ENCODE measurements at places on chromosomes 2 and 18.

DNA sequence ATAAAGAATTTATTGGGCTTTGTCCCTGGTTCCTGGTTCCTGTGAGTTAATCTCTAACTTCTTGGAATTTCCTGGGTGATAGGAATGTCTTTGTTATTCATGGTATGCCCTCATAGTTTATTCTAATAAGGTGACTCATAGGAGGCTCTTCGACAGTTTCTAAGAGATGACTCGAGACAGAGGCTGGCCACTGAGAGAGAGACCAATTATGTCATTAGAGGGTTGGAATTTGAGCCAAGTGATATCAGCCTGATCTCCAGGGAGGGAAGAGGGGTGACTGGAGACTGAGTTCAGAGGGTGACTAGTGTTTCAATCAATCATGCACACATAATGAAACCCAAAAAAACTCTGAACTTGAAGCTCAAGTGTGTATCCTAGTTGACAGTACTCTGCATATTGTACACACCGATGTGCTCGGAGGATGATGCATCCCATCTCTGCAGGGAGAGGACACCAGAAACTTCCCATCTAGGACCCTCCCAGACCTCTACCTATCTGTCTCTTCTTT is 185.7 kb downstream of the MTCL1 start:
- no peak for DNase-seq

GRCh38 chr2:169520896-169521295 is 11.4 kb downstream of the KLHL41 start:
- no peak for DNase-seq

DNA sequence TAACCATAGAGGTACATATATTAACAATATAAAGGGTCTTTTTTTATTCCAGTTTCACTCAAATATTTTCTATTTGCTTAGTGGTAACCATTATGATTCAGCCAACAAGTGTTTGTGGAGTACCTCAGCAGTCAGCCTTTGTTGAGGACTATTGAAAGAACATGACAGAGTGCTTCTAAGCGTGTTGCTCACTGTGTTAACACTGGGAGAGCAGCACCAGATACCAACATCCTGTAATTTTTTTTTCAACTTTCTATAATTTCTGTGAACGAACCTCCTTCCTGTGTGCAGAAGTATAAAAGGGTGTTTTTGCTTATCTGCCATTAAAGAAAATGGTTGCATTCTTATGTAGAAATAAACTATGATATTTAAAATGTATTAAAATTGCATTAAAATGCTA is 239.0 kb downstream of the PHLPP1 start:
- no peak for DNase-seq

- DNase-seq: no peak
Observed at GRCh38 chr2:10307561-10308156, 5.0 kb downstream of the HPCAL1 start.

DNA sequence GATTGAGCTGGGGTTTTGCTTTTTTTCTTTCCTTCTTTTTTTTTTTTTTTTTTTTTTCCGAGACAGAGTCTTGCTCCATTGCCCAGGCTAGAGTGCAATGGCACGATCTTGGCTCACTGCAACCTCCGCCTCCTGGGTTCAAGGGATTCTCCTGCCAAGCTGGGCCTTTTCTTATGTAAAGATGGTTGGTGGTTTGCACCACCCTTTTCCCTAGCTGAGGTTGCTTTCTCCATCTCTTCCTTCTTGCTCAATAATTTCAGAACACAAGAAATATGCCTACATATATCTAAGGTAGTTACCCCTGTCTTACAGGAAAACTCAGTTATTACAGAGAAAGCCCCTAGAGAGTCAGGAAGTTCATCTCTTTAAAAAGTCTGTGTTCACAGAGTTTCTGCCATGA is 7.0 kb downstream of the TTC39C start:
- no peak for DNase-seq

DNA sequence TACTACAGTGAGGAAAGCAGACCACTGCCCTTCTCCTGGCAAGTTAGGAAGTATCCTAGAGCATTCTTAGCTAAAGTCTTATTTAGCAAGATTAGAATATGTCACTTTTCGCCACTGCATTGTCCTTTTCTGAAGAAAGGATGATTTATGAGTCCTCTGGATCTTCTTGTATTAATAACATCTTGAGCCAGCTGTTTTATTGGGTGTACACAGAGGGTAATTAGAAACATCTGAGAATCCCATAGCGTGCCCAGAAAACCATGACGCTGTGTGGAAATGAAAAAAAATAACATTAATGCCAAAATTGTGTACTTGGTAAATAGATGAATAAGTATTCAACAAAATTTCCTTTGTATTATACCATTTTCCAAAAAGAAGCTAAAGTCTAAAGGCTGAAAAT is 198.7 kb downstream of the LTBP1 start:
- no peak for DNase-seq

DNA sequence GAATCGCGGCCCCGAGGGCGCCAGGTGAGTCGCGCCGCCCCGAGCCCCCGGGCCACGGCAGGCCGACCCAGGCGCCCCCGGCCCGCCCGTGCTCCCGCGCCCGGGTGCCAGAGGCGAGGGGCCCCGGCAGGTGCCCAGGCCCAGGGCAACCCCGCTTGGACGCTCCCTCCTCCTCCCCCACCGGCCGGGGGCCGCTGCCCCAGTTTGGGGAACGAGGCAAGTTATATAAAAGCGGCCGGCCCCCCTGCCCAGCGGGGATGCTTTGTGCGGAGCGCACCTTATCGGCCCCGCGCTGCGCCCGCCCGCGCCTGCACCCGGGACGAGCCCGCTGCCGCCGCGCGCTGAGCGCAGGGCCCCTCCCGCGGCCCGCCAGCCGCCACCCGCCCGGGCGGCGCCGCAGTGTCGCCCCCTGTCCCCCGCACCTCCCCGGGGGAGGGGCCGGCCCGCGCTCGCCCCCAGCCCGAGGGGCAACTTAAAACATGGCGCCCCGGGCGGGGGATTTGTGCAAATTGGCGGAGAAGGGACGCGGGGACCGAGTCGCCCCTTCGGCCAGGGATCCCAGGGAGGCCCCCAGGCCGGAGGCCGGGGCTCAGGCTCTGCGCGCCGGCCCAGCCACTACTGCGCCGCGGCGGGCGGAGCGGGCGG is 639 bp downstream of the EPB41L3 start:
- DNase-seq: no peak

- no peak for DNase-seq
Observed at GRCh38 chr2:28649481-28650265, 102.0 kb upstream of the PPP1CB start.

GRCh38 chr18:24112874-24113615 is 25.8 kb upstream of the CABYR start:
- DNase-seq: no peak

DNA sequence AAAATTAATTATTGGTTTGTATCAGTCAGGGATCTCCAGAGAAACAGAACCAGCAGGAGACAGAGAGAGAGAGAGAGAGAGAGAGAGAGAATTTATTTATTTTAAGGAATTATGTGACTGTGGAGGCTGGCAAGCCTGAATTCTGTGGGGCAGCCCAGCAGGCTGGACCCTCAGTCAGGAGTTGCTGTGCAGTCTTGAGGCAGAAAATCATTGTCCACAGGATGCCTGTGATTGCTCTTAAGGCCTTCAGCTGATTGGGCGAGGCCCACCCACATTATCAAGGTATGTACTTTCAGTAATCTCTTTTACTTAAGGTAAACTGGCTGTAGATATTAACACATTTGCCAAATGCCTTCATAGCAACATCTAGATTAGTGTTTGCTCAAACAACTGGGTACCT is 155.3 kb downstream of the SEPTIN10 start:
- DNase-seq: no peak

DNA sequence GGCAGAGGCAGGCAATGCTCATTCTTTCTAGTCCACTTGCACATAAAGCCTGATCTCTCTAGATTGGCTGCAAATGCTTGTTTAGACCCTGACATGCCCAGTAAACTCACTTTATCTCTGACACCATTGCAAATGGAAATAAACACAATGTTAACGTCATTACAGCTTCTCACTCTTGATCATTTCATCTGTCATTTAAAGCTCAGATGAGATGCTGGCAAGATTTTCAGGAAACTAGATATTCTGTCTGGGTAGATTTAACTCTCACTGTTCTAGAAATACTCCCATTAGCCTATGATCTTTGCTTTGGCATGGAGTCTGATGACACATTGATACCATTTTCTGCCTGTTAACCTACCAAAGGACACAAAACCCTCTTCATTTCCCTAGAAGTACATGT is 320.7 kb upstream of the HNRNPA3 start:
- no peak for DNase-seq

GRCh38 chr2:85257970-85258605 is 69.7 kb downstream of the TGOLN2 start:
- no peak for DNase-seq

DNA sequence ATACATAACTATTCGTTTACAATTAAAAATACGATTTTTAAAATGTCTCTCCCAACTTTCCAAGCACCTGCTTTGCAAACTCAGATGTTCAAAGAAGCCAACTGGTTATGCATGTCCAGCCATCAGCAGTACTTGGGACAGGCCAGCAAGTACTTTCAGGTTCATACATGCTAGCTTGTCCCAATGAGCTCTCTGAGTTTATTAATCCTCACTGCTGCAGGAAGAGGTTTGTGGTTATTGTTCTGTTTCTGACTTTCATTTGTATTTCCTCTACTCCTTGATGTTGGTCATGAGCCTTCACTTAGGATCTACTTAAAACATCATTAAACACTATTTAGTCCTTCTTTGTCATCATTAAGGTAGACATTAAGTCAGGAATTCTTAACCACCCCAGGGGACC is 374.1 kb downstream of the LRATD1 start:
- DNase-seq: no peak

- DNase-seq: no peak
Observed at GRCh38 chr2:172046866-172047565, 38.3 kb upstream of the DLX1 start.

DNA sequence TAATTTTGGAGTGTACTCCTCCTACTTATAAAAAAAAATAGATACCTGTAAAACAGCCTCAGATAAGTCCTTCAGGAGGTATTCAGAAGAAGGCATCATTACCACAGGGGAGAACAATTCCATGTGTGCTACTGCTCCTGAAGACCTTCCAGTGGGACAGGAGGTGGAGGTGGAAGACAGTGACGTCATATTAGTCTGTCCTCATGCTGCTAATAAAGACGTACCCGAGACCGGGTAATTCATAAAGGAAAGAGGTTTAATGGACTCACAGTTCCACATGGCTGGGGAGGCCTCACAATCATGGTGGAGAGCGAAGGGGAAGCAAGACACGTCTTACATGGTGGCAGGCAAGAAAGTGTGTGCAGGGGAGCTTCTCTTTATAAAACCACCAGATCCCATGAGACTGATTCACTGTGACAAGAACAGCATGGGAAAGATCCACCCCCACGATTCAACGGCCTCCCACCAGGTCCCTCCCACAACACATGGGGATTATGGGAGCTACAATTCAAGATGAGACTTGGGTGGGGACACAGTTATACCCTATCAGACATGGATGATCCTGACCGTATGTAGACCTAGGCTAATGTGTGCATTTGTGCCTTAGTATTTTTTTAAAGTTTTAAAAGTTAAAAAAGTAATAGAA is 98.4 kb downstream of the NDUFA10 start:
- DNase-seq: no peak

GRCh38 chr18:7980656-7981055 is 413.5 kb downstream of the PTPRM start:
- no peak for DNase-seq

DNA sequence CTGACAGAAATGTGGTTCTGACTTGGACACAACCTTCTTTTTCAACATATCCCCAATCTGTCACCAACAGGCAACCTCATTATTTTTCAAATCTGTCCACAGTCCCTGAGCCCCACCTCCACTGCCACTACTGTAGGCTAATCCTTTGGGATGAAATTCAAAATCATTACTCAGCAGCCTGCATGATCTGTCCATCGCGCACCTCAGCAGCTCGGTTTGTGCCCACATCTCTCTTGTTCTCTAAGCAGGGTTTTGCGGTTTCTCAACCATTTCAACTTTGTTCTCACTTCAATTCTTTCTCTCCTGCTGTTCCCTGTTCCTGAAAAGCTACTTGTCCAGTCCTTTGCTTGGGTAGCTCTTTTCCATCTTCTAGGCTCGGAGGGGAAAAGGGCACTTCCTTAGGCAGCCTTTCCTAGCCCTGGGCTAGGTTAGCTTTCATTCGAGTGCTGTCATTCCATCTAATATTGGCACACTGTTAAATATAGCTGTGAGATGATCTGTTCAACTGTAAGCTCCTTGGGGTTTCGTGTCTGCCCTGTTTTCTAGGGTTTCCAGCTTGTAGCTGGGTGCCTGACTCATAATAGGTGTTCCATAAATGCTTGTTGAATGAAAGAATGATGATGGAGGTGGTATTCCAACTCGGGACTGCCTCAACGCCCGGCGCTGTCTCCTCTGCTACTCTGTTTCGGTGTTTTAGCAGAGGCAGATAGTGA is 653 bp upstream of the ANKAR start:
- DNase-seq: no peak

DNA sequence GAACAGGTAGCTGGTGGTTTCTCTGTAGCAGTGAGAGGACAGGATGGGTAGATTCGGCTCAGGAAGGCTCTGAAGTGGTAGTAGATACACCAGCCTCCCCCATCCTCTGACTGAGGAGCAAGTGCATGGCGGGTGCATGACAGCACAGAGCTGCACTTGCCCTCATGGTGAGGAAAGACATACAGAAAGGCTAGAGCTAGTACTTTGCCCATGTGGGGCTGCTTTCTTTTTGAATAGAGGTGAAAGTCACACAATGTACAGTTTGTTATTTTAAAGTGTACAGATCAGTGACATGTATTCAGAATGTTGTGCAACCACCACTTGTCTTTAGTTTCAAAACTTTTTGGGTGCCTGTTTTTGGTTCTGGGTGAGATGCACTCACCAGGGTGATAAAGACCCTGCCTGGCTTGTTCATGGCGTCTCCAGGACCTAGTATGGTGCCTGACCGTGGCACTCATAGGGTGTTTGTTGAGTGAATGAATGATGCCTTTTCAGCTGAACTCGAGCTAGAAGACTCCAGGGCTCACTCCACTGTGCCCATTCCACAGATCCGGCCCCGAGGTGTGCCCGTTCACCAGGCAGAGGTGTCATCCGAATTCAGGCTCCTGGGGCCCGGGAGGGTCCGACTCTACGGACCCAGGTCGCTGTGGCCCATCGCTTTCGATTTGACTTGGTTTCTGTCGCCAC is 421 bp upstream of the VAMP5 start:
- DNase-seq: no peak

- DNase-seq: no peak
Observed at GRCh38 chr2:208320686-208321085, 54.6 kb downstream of the PIKFYVE start.

DNA sequence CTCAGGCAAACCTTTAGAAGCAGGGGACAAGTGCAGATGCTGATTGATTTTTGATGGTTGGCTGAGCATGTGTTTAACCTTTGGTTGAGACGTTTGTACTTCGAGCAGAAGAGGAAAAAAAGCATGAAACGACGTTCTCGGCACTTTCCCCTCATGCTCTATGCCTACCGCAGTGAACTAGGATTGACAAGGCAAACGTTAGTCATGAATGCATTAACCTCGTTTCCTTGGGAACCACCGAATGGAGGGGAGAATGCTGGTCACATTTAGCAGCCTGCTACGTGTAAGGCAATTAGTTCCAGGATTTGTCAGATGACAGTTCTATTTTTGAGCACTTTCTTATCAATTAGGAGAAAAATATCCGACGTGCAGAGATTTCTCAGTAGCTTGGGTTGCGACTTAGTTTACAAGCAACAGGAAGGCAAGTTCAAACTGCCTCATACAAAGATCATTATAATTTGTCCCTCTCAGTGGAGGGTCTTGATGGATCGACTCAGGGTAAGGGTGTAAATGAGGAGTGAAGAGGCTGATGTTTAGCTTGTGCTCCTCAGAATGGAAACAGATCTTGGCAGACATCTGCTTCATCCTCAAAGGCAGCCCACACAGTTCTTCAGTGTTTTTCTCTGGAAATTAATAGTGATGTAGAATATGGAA is 47.4 kb upstream of the GPR45 start:
- no peak for DNase-seq

GRCh38 chr2:169585673-169586072 is 1.5 kb downstream of the PPIG start:
- no peak for DNase-seq
